Kidney (tissue), 22 donors: ENCODE measurements at places on chromosomes 4 and X. TPM values are rescaled to one million over a fixed set of nuclear protein-coding genes. Genes with fewer than 3 reads are reported as not detected.

DNA sequence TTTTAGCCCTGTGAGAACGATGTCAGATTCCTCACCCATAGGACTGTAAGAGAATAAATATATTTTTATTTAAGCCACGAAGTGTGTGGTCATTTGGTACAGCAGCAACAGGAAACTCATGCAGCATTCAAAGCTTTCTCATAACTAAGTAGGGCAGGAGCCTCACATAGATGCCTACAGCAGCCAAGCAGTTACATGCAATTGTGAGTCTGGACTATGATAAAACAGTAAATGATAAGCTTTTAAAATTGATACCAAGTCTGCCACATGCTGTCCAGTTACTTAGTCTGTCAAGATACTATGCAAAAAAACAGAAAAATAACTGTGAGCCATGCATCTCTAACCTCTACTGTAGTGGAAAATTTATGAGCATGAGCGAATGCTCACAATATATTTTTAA, 359.6 kb downstream of the HS3ST1 start:
- no peak for DNase-seq

- no peak for DNase-seq
Observed at GRCh38 chrX:39796856-39797255, 300.9 kb downstream of the BCOR start.

GRCh38 chr4:2462992-2463762, 5.7 kb upstream of the RNF4 start:
- DNase-seq: no peak

DNA sequence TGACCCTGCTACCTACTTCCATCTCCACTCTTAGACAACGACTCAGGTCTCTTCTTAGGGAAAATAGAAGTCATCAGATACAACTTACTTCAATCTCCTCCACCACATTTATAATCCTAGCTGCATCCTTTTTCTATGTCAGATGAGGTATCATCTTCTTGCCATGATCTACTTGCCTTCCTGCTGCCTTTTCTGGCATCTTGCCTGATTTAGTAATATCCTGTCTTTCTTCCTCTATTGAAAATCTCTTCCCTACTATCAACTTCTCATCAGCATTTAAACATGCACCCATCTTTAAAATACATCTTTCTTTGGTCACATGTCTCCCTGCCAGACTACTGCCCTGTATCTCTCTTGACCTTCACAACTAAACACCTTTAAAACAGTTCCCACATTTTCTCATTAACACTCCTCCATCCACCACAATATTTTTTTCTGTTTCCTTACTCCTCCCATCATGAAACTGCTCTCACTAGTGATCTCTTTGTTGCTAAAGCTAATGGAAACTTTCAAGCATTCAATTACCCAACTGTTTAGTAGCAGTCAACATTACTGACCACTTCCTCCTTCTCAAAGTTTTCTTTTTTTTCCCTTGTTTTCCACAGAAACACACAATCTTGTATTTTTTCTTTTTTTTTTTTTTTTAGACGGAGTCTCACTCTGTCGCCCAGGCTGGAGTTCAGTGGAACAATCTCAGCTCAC, 100.8 kb upstream of the CXorf66 start:
- DNase-seq: no peak

- no peak for DNase-seq
Observed at GRCh38 chr4:77538574-77539157, 67.0 kb upstream of the CXCL13 start.

GRCh38 chr4:128168701-128169100, 107.6 kb downstream of the LARP1B start:
- DNase-seq: no peak

GRCh38 chrX:152600853-152601633, 36.7 kb upstream of the GABRQ start:
- DNase-seq: no peak

Gene HNRNPD
- 120 TPM for polyA plus RNA-seq

Gene RAB9B
- polyA plus RNA-seq: 0.26 TPM

Gene ADGRL3
- polyA plus RNA-seq: 1.3 TPM

Gene SLC25A5
- polyA plus RNA-seq: 850 TPM

Gene KDR
- polyA plus RNA-seq: 20.4 TPM

Gene IL13RA2
- 17.4 TPM for polyA plus RNA-seq
